Suprapubic skin (tissue), 4 donors: ENCODE measurements at places on chromosomes 3 and 15. TPM values are rescaled to one million over a fixed set of nuclear protein-coding genes. Genes with fewer than 3 reads are reported as not detected.

DNA sequence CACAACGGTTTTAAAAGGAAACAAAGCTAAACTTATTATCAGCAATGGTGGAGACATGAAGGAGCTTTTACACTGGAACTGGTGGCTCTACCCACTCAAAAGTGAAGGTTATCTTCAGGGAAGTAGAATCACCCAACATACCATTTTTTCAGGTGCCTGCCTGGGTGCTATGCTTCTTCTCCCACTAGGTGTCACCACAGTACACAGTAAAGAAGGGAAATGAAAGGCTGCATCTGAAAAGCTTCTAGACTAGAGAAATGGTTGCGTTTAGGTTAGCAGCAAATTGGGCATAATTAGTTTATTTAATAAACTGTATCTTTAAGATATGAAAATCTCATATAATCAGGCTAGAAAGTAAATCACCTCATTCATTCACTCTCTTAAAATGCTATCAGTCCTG lies 47.0 kb upstream of the SELENOK start:
- no peak for DNase-seq

- no peak for DNase-seq
Observed at GRCh38 chr3:63946753-63947152, 34.6 kb upstream of the SCAANT1 start.

Gene STRC
- 7.9 TPM for total RNA-seq

DNA sequence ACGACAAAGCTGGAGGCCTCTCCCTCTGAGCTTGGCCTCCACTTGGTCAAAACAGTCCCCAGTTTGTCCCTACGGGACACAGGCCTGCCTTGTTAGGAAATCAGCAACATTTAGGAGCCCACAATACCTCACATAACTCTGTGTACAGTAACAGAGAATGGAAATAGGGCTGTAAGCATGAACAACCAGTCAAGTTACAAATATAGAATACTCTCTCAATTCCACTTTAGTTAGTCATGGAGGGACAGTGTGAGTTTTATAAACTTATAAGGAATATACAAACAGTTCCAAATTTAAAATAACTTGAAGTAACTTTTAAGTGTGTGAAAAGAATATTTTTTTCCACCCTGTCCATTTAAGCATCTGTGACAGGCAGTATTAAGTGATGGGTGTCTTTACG lies 129.4 kb downstream of the PGPEP1L start:
- no peak for DNase-seq

GRCh38 chr3:103218146-103218545 lies 783.3 kb downstream of the ZPLD1 start:
- DNase-seq: no peak

Gene TRH
- total RNA-seq: not detected

- no peak for DNase-seq
Observed at GRCh38 chr3:13074006-13074375, 762 bp upstream of the IQSEC1 start.

DNA sequence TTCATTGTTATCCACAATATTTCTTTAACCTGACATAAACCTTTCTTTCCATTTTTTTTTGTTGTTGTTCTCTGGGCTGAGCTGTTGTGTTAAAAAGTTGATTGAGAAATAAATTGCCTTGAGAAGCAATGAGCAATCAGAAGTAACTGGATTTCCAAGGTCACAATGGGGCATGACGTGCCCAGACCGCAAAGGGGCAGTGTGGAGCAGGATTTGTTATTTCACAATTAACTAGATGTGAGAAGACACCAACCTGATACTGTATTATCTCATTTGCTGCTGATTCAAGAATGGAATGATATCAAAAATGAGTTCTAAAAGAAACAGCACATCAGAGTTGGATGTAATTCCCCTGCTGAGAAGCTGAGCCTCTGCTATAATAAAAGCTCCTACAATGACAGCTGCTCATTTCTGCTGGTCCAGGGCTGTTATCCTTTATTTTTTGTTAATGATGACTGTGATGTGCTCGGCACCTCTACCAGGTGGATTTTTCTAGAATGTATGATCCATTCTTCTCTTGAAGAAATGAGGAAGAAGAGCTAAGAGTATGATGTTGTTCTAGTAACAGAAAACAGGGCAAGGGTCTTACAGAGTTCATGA lies 28.1 kb downstream of the CPNE4 start:
- DNase-seq: no peak

Gene CPNE9
- 0.49 TPM for total RNA-seq

Gene CYP1A1
- total RNA-seq: 0.64 TPM

DNA sequence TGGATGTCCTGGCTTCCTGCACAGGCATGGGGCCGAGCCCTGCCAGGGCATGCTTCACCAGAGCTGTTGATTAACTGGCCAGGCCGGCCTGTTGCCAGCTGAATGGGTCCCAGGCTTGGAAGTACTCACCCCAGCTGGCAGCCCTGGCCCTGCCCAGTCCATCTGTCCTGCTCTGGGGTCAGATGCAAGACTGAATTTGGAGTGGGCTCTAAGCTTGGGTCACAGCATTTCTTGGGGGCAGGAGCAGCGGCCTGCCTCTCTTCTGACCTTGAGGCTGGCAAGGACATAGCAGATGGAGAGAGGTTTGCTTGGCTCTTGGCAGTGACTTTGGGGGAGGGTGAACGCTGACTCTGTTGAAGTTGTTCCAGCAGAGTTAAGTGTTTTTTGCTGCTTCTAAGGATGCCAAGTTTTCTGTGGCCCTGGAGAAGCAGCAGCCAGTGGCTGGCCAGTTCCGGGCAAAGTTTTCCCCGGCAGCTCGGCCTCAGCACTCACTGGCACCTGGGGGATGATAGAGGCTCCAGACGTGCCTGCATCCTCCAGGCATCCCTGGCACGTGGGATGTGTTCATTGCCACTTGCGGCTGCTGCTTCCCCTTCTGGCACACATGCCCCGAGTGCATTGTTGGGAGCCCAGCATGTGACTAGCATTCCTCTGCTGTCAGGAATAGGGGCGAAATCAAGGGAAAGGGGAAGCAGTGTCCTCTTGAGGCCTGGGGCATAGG lies 22.9 kb downstream of the PDIA5 start:
- no peak for DNase-seq

GRCh38 chr3:55434789-55435188 lies 52.3 kb downstream of the WNT5A start:
- no peak for DNase-seq

GRCh38 chr3:4138786-4139431 lies 164.3 kb upstream of the SETMAR start:
- no peak for DNase-seq

GRCh38 chr3:13543253-13543652 lies 5.7 kb upstream of the FBLN2 start:
- peak; percentile 91 for DNase-seq

DNA sequence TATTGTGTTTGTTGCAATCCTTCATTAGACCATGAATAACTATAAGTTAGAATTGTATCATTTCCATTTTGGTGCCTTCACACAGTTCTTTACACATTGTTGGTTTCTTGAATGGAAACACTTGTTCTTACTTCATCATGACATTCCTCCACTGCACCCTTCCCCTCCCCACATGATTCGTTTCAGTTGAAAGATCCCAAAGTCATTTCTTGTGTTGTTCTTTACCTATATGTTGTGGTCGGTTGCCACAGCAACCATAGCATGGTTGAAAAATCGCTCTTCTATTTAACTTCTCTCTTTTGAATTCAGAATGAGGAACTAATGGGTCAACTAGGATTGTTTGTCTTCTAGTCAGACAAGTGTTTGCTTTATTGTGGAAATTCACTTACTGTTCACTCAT lies 103.3 kb downstream of the IL1RAP start:
- no peak for DNase-seq

DNA sequence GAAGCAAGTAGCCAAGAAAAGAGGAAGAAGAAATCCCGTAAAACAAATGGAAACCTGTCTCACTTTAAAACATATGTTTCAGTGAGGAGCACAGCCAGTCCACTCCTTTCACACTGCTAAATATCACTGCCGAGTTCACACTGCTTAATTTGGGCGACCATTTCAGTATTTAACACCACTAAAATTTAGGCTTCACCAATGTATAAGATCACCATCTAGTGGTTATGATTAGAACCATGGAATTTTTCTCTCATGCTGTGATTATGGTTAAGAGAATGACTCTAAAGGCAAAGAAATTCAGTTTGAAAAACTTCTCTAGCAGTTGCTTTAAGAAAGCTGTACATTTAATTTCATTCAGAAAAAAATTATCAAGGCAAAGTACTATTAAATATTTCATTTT lies 16.6 kb downstream of the SLC4A7 start:
- no peak for DNase-seq

DNA sequence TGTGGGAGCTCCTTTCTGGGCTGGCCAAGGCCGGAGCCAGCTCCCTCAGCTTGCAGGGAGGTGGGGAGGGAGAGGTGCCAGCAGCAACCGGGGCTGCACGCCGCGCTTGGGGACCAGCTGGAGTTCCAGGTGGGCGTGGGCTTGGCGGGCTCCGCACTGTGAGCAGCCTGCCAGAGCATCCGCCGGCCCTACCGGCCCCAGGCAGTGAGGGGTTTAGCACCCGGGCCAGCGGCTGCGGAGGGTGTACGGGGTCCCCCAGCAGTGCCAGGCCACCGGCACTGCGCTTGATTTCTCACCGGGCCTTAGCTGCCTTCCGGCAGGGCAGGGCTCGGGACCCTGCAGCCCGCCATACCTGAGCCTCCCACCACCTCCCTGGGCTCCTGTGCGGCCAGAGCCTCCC lies 651.0 kb upstream of the ARPP21 start:
- DNase-seq: no peak

Gene WNT5A
- total RNA-seq: 13.9 TPM

GRCh38 chr15:67813104-67813634 lies 12.1 kb upstream of the SKOR1 start:
- no peak for DNase-seq

DNA sequence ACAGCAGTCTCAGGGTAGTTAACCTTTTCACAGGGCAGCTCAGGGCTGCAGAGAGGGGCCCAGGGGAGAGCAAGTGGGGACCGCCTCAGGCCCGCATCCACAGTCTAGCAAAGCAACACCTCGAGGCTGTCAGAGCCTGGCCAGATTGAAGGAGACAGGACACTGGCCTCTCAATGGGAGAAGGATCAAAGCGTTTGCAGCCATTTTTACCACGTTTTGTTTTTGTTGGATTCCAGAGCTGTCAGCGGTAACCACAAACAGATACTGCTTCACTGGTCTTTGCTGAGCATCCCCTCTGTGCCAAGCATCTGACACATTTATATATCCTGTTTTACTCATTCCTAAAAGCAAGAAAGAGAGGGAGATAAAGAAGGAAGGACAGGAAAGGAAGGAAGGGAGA lies 153.8 kb downstream of the SHQ1 start:
- DNase-seq: no peak

DNA sequence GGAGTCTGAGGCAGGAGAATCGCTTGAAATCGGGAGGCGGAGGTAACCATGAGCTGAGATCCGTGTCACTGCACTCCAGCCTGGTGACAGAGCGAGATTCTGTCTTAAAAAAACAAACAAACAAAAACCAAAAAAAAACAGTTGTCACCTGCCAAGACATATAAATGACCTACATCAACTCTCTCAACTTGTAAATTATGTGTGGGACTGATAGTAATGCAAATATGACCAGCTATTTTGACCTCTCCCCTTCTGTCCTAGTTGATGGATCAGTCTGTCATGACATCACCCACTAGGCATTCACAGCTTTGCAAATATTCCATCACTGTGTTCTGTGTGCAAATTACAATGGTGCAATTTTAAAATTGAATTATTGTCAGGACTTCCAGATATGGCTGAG lies 175.4 kb downstream of the EBLN2 start:
- DNase-seq: no peak

DNA sequence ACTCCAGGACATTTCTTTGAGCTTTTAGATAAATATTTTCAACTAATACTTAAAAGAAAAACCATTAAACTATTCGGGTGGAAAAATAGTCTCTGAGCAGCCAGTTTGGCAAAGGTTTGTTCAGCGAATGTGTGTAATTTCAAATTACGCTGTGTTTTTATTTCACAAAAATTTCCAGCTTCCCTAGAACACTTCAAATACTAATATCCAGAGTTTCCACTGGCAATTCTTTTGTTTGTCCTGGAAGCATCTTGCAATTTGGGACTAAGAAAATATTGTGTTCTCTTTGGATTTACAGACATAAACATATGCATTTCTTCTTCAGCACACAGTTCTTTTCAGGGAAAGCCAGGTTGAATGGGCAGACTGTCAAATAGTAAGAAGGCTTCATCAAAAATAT lies 61.9 kb downstream of the MDFIC2 start:
- DNase-seq: no peak

DNA sequence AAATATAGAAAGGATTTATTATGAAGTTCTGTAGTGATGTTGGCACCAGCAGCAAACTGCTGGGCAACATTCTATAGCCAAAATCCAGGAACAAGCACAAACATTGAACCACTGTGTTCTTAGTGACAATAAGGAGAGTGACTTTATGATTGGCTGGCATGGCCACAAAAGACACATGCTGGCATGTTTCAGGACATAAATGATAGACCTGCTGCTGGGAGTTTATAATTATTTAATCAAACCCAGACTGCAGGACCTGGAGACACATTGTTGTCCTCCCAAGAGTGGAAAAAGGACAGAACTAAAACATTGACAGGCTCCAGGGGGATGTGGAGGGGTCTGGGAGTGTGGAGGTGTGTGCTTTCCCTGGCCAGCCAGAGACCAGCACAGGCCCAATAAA lies 255.3 kb upstream of the LRTM1 start:
- no peak for DNase-seq

- no peak for DNase-seq
Observed at GRCh38 chr15:94042180-94042928, 189.0 kb upstream of the MCTP2 start.

GRCh38 chr15:70327856-70328678 lies 230.3 kb upstream of the TLE3 start:
- DNase-seq: no peak

Gene LSM3
- 8.6 TPM for total RNA-seq

Gene SLC6A6
- 149 TPM for total RNA-seq

Gene GPR62
- total RNA-seq: not detected

DNA sequence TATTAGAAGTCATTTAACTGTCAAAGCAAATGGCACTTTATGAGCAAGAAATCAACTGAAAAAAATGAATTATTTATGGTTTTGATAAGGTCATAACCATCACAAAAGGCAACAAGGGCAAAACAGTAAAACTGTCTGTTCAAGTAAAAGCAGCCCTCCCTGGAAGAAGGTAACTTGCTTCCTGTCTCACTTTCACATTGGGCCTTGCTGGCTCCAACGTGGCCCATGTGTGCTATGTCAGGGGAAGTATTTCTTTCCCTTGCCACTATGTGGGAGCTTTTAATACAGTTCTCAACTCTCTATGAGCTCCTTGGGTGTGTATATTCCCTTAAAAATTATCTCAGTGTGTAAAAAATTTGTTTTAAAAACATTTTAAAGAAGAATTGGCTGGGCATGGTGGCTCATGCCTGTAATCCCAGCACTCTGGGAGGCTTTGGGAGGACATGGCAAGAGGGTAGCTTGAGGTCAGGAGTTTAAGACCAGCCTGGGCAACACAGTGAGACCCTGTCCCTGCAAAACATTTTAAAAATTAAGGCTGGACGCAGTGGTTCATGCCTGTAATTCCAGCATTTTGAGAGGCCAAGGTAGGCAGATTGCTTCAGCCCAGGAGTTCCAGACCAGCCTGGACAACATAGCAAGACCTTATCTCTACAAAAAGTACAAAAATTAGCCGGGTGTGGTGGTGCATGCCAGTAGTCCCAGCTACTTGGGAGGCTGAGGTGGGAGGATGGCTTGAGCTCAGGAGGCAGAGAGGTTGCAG lies 45.2 kb upstream of the TJP1 start:
- DNase-seq: no peak
